HepG2 (cell line): ENCODE measurements at places on chromosomes 2 and 18. TPM values are rescaled to one million over a fixed set of nuclear protein-coding genes. Genes with fewer than 3 reads are reported as not detected.
A peak's percentile ranks its signal among the peaks of the same experiment; 100 is the strongest.

The APLF gene
- total RNA-seq: 2.0 and 2.2 TPM in 2 replicates

- no peak overlapping the region for H3K4me3 ChIP-seq
- no peaks in the 10 kb centered on the region for H3K4me1 ChIP-seq
- H3K27me3 ChIP-seq: no peaks in the 10 kb centered on the region
Observed at GRCh38 chr18:45357686-45358470, 257.4 kb upstream of the SLC14A2 start.

GRCh38 chr2:10271509-10271908 is 31.2 kb upstream of the HPCAL1 start:
- H3K36me3 ChIP-seq: no peaks in the 10 kb centered on the region
- no peak overlapping the region for H3K27ac ChIP-seq
- DNase-seq: no peak

DNA sequence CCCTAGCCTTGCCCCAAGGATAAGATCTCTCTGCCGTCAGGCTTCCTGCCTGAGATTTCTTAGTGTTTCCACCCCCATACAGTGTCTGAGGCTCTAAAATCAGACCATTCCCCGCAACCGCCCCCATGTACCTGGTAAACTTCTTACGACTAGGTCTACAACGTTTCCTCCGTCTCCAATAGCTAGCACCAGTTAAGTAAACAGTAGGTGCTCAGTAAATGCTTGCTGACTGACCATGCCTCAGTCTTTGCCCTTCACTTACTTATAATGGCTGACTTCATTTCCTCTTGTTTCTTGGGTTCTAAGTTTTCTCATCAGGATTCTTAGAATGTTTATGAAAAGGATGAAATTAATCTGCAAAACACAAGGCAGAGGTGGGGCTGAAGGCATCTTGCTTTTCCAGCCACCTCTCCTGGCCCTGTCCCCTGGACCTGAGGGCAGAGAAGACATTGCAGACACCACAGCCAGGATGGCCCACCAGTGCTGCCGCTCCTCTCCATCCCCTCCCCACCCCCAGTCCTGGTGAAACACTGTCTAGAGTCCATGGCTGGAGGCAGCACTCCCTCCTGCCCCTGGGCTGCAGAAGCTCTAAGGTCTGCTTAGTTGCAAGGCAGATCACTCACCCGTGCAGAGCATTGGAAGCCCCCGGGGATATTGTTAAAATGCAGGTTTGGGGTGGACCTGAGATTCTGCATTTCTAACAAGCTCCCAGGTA is 16.9 kb downstream of the TMEM37 start:
- H3K27ac ChIP-seq: no peak overlapping the region
- H3K4me1 ChIP-seq: peaks cover 9% of the 10 kb centered on the region; the same call in 1 of the 2 replicates
- no peak for DNase-seq
- H3K4me3 ChIP-seq: no peak overlapping the region
- H3K27me3 ChIP-seq: peaks cover 42% of the 10 kb centered on the region

DNA sequence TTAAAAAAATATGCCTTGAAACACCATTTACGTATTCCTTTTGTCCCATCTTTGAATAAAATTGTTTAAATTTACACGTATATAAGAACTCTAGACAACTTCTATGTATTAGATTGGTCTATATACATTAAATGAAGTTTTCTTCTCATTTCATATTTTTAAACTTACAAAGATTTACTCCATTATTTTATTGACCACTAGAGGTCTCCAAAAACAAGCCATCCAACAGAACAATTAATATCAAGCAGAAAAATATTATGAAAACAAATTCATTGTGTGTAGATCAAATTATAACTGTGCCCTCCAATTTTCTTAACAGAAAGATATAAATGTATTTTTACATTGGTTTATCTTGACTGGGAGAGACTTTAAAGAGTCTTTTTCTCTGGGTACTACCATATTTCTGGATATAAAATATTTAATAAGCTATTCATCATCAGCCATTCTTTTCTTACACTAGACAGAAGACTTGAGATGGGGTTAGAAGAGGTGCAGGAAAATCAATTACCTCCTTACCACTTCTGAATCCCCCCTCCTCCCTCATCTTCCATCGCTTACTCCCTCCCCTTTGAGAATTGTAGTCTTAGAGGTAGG is 66.5 kb downstream of the DPP4 start:
- H3K4me3 ChIP-seq: no peak overlapping the region
- DNase-seq: no peak
- no peak overlapping the region for H3K27ac ChIP-seq
- peaks cover 3% of the 10 kb centered on the region; the same call in 1 of the 2 replicates for H3K36me3 ChIP-seq
- H3K27me3 ChIP-seq: no peaks in the 10 kb centered on the region
- H3K4me1 ChIP-seq: peaks cover 10% of the 10 kb centered on the region

DNA sequence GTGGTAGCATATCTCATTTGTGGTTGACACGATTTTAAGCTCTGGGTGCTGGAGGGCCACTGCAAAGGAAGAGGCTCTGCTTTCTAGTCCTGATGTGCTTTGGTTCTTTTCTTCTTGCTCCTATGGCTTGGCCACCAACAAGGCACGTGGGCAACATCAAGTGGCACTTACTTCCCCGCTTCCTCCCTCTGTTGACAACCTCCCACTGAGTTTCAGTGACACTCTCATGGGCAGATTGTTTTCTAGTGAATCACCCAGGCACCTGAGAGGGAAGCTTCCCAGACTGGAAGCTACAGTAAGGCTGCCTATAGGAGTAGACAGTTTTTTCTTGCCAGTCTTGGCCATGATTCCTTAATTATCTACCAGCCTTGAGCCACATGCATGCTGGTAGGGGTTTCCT is 89.0 kb downstream of the NBAS start:
- H3K4me3 ChIP-seq: no peak overlapping the region
- peaks cover 38% of the 10 kb centered on the region for H3K36me3 ChIP-seq
- H3K27me3 ChIP-seq: no peaks in the 10 kb centered on the region
- no peak for DNase-seq
- no peaks in the 10 kb centered on the region for H3K4me1 ChIP-seq

GRCh38 chr2:190717764-190718651 is 69.1 kb downstream of the NAB1 start:
- no peaks in the 10 kb centered on the region for H3K36me3 ChIP-seq
- H3K27ac ChIP-seq: no peak overlapping the region
- H3K27me3 ChIP-seq: peaks cover 2% of the 10 kb centered on the region
- DNase-seq: no peak

GRCh38 chr2:98972582-98973167 is 36.6 kb upstream of the CRACDL start:
- no peaks in the 10 kb centered on the region for H3K36me3 ChIP-seq
- DNase-seq: no peak
- no peaks in the 10 kb centered on the region for H3K27me3 ChIP-seq
- no peaks in the 10 kb centered on the region for H3K4me1 ChIP-seq
- H3K4me3 ChIP-seq: no peak overlapping the region
- no peak overlapping the region for H3K27ac ChIP-seq

GRCh38 chr2:238916176-238916874 is 68.4 kb downstream of the TWIST2 start:
- H3K4me3 ChIP-seq: no peak overlapping the region
- no peak for DNase-seq
- no peaks in the 10 kb centered on the region for H3K4me1 ChIP-seq
- H3K36me3 ChIP-seq: no peaks in the 10 kb centered on the region
- H3K27ac ChIP-seq: no peak overlapping the region

DNA sequence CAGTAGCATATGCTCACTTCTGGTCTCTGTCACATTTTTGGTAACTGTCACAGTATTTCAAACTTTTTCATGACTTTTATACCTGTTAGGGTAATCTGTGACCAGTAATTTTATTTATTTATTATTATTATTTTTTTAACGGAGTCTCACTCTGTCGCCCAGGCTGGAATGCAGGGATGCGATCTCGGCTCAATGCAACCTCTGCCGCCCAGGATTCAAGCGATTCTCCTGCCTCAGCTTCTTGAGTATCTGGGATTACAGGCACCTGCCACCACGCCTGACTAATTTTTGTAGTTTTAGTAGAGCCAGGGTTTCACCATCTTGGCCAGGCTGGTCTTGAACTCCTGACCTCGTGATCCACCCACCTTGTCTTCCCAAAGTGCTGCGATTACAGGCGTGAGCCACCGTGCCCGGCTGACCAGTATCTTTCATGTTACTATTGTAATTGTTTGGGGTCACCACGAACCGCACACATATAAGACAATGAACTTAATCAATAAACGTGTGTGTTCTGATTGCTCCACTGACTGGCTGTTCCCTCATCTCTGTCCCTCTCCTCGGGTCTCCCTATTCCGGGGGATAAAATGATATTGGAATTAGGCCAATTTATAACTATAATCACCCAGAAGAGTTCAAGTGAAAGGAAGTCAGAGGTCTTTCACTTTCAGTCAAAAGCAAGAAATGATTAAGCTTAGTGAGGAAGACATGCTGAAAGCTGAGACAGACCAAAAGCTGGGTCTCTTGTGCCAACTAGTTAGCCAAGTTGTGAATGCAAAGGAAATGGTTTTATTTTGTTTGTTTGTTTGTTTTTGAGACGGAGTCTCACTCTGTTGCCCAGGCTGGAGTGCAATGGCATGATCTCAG is 22.9 kb downstream of the TGIF1 start:
- no peak overlapping the region for H3K4me3 ChIP-seq
- DNase-seq: no peak

DNA sequence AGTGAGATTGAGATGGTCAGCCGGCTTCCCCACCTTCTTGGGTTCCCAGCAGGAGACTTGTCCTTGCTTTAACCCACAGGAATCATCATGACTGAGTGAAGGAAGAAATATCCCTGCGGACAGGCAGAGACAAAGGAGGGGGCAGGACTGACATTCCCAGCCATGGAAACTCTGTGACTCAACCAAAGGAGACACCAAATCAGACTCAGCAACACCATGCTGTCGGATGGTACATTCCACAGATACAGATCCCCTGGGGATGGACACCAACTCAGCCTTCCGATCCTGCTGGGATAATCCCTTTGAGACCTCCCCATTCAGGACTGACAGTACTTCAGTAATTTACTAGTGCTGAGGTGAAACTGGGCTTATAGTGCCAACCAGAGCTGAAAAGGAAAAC is 518.3 kb downstream of the XIRP2 start:
- no peaks in the 10 kb centered on the region for H3K27me3 ChIP-seq
- no peak for DNase-seq
- H3K36me3 ChIP-seq: no peaks in the 10 kb centered on the region
- no peak overlapping the region for H3K4me3 ChIP-seq

DNA sequence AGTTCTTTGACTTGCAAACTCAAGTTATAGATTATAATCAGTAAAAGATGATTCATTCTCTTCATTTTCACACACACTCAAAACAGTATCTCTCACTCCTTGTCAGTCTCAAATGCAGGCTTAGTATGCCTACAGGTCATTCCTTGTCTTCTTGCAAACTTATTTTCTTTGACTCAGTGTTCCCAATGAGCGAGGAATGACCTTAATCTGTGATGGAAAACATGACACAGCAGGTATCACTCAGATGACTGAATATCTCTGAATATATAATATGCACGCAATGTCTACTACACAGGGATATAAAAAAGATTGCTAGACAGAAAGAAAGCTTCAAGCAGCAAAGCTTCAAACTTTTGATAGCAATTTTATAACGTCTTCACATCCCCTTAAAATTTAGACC is 127.8 kb upstream of the RGPD4 start:
- H3K27ac ChIP-seq: no peak overlapping the region
- H3K36me3 ChIP-seq: no peaks in the 10 kb centered on the region
- no peaks in the 10 kb centered on the region for H3K4me1 ChIP-seq
- no peak overlapping the region for H3K4me3 ChIP-seq
- H3K27me3 ChIP-seq: no peaks in the 10 kb centered on the region
- DNase-seq: no peak

DNA sequence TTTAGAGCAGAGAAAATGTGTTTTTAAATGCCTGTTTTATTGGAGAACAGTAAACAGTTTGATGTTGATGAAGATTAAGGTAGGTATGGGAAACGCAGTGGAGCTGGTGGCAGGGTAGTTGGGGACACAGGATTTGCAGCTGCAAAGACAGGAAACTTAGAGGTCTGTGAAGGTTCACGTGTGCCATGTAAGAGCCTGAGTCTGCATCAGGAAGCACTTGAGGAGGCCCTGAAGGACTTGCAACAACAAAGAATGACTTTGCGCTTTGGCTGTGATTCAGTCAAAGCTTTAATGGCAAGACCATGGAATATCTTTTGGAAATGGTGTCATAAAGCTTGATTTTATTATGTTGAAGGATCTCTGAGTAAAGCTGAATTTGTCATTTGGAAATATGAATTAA is 347.6 kb upstream of the KCNJ3 start:
- no peak overlapping the region for H3K4me3 ChIP-seq
- no peaks in the 10 kb centered on the region for H3K4me1 ChIP-seq
- no peaks in the 10 kb centered on the region for H3K36me3 ChIP-seq
- no peaks in the 10 kb centered on the region for H3K27me3 ChIP-seq
- H3K27ac ChIP-seq: no peak overlapping the region
- no peak for DNase-seq

GRCh38 chr2:26401739-26402541 is at the start of gene DRC1:
DRC1 (plus strand) TSS chr2:26401920; CDS start chr2:26401990, 70 bp downstream.
- DNase-seq: no peak
- no peaks in the 10 kb centered on the region for H3K27me3 ChIP-seq
- H3K36me3 ChIP-seq: no peaks in the 10 kb centered on the region

DNA sequence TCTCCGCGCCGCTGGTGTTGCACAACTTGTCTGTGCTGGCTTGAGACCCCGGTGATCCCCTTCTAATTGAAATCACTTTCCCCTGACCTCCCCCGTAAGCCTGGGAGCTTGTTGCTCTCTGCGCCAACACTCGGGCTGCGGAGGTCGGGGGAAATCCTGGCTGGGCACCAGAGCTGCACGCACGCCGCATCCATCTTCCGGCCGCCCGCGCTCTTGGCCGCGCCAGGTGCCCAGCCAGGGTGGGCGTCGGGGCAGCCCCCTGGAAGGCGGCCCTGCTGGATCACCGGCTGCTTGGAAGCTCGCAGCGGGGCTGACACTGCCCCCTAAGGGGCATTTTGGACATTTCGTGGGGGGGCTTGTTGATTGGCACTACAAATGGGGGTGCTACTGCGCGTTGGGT is 280.3 kb upstream of the SKOR2 start:
- no peak overlapping the region for H3K27ac ChIP-seq
- no peaks in the 10 kb centered on the region; the same call in 1 of the 2 replicates for H3K27me3 ChIP-seq
- no peak for DNase-seq
- H3K4me1 ChIP-seq: no peaks in the 10 kb centered on the region

DNA sequence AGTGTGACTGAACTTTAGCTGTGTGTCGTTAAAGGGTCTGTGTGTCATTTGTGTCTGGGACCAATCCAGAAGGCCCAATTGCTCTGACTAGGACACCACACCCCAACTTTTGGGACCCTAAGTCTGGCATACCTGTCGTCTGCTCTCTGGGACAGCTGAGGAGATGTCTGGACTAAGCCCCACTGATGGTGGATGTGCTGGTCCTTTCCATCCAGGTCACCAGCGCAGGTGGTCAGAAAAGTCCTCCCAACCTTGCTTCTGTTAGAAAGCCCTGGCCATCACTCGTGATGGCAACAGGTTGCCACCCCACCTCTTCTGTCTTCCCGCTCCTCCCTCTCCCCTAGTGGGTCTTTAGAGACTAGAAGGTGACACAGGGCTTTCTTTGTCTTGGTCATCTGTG is 37.6 kb upstream of the TWIST2 start:
- H3K27me3 ChIP-seq: peaks cover 60% of the 10 kb centered on the region
- H3K4me3 ChIP-seq: no peak overlapping the region
- no peaks in the 10 kb centered on the region for H3K36me3 ChIP-seq
- no peak overlapping the region for H3K27ac ChIP-seq

- H3K27me3 ChIP-seq: peaks cover 6% of the 10 kb centered on the region
- DNase-seq: peak; percentile 48
- H3K27ac ChIP-seq: no peak overlapping the region
- H3K4me1 ChIP-seq: peaks cover 42% of the 10 kb centered on the region
- 0 out of 2 replicates have a peak overlapping the region, but pooled peaks have one; percentile 4 for H3K4me3 ChIP-seq
Observed at GRCh38 chr2:8534729-8535468, 147.0 kb upstream of the ID2 start.

- H3K27me3 ChIP-seq: 0 out of 3 replicates have a peak, but pooled peaks cover 7% of the 10 kb centered on the region
- no peaks in the 10 kb centered on the region for H3K4me1 ChIP-seq
- no peak for DNase-seq
- H3K36me3 ChIP-seq: no peaks in the 10 kb centered on the region
Observed at GRCh38 chr18:10057894-10058791, 144.3 kb downstream of the VAPA start.
